ENCODE measurements at places on chromosomes 12 and 14. TPM values are rescaled to one million over a fixed set of nuclear protein-coding genes. Genes with fewer than 3 reads are reported as not detected.

The RNFT2 gene
- polyA plus RNA-seq, result 1.7 TPM

The LUM gene
- polyA plus RNA-seq, result 951 TPM

The DEPDC4 gene
- 1.5 TPM for polyA plus RNA-seq

The KERA gene
- 197 TPM for polyA plus RNA-seq

The SERPINA9 gene
- not detected for polyA plus RNA-seq

The ASPG gene
- polyA plus RNA-seq, result 0.41 TPM

The KRT6A gene
- not detected for polyA plus RNA-seq

The CCNB1IP1 gene
- polyA plus RNA-seq, result 72.3 TPM

The RERG gene
- 7.6 TPM for polyA plus RNA-seq

The TAS2R20 gene
- 3.7 TPM for polyA plus RNA-seq

The RNU4-1 gene
- not detected for polyA plus RNA-seq

The TMEM119 gene
- polyA plus RNA-seq, result 42.7 TPM

The ATG101 gene
- polyA plus RNA-seq, result 31.2 TPM

The ADCY6 gene
- polyA plus RNA-seq, result 37.0 TPM

The CD163 gene
- polyA plus RNA-seq, result 15.3 TPM

The SENP1 gene
- polyA plus RNA-seq, result 18.1 TPM

The KLRC1 gene
- polyA plus RNA-seq, result 0.21 TPM

The OR6C2 gene
- polyA plus RNA-seq, result not detected

DNA sequence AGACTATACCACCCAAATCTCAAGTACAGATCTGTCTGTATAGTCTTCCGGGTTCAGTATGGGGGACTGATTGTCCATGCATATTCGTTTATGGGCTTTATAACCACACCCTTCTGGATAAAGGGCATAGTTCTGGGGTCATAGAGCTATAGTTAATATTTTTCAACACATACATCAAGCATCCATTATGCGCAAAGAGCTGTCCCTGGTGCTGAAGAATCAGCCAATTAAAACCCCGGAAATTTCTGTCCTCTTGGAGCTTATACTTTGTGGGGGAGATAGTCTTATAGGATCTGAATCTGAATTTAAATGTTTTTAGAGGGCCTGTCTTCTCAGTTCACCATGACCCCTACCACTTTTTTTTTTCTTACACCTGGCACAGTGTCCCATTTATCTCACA lies 256.7 kb downstream of the SUDS3 start:
- peak; percentile 17 for DNase-seq

DNA sequence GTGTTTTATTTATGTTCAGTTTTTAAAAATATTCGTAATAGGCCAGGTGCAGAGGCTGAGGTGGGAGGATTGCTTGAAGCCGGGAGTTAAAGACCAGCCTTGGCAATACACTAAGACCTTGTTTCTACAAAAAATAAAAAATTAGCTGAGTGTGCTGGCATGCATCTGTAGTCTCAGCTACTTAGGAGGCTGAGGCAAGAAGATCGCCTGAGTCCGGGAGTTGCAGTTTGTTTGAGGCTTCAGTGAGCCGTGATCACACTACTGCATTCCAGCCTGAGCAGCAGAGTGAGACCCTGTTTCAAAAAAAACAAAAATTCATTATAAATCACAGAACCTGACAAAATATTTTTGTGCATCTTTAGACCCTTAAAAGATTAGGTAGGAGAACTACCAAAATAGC lies 240.1 kb upstream of the ARHGAP5 start:
- no peak for DNase-seq

- DNase-seq, result peak; percentile 46
These were observed 26.5 kb downstream of the ZBTB42 start for GRCh38 chr14:104827177-104828055.

- DNase-seq, result peak; percentile 66
These were observed 249.2 kb upstream of the PWP1 start for GRCh38 chr12:107436376-107436775.

DNA sequence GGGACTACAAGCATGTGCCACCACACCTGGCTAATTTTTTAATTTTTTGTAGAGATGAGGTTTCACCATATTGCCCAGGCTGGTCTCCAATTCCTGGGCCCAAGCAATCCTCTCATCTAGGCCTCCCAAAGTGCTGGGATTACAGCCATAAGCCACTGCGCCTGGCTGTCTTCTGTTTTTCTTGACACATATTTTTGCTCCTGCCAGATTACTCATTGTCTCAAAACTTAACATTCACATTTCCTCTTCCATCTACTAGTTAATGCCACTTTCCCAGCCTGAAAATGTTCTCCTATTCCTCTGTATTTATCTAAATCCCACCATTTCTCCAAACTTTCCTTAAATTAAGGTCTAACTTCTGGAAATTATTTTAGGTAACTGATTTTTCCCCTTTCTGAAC lies 36.2 kb upstream of the KCNH3 start:
- DNase-seq, result no peak

GRCh38 chr12:41709463-41710285 lies 435.0 kb downstream of the GXYLT1 start:
- DNase-seq, result no peak

DNA sequence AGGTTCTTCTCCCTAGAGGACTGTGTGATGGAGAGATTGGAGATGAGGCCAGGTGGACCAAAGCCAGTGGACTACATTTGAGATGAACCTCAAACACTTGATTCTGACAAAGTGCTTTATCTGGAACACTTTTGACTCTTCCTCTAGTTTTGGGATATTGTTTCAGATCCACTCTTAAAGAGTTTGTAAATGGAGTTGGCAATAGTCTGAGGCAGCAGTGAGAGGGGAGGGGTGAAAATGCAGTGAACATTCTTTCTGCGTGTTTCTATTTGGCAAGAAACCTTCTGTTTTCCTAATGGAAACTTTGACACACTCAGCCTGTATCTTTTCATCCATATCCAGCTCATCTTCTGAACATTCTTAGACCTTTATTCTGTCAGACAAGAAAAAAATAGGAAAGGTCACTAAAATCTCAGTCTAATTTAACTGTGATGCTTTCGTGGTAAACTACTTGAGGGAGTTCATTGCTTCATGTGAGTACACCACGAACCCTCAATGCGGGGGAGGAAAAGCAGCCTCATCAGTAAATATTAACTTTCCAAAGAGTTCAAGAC lies 57.4 kb upstream of the KCNJ8 start:
- DNase-seq, result peak; percentile 87

GRCh38 chr14:28773861-28774691 lies 7.5 kb downstream of the FOXG1 start:
- DNase-seq, result peak; percentile 54

GRCh38 chr12:90253136-90253535 lies 544.5 kb upstream of the ATP2B1 start:
- no peak for DNase-seq

DNA sequence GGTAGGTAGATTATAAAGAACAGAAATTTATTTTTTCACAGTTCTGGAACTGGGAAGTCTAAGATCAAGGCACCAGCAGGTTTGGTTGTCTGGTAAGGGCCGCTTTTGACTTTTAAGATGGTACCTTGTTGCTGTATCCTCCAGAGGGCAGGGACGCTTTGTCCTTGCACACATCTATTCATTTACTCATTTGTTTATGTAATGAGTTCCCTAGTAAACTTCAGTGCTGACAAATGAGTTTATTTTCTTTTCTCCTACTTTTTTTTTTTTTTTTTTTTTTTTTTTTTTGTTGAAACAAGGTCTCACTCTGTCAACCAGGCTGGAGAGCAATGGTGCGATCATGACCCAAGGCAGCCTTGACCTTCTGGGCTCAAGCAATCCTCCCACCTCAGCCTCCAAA lies 195.7 kb downstream of the FBXL14 start:
- DNase-seq, result no peak

DNA sequence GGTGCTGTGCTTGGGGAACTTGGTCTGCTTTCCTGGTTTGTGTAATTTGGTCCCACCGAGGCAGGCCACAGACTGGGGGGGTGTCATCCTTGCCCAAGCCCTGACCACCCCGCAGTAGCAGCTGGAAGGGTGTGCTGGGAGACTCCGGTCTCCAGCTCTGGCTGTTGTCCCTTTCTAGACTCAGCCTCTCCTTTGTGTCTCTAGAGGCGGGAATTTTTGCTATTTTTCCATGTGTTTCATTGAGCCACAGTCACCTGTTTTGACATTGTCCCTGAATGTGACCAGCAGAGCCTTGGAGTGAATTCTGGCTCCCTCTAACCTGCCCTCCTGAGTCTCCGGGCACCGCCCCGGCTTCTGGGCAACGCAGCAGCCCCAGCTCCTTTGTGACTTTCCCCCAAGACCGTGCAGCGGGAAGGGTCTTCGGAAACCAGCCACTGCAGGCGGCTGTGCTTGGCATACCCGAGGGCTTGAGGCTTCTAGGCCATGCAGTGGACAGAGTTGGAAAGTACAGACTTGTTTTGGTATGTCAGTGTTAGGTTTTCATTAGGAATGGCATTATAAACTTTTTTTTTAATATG lies 98.6 kb downstream of the TNFAIP2 start:
- DNase-seq, result no peak

GRCh38 chr12:73863546-73863945 lies 674.1 kb upstream of the ATXN7L3B start:
- peak; percentile 18 for DNase-seq

- DNase-seq, result no peak
These were observed 13.9 kb downstream of the PPP1R36 start for GRCh38 chr14:64563696-64564095.

DNA sequence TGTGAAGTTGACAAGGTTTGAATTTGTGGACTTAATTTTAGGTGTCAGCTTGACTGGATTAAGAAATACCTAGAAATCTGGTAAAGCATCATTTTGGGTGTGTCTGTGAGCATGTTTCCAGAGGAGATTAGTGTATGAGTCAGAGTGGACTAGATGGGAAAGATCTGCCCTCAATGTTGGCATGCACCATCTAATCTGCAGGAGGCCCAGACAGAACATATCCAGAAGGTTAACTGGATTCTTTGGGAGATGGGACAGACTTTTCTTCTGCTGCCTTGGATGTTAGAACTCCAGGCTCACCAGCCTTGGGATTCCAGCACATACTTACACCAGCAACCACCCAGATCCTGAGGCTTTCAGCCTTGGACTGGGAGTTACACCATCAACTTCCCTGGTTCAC lies 14.1 kb downstream of the SGPP1 start:
- DNase-seq, result no peak

DNA sequence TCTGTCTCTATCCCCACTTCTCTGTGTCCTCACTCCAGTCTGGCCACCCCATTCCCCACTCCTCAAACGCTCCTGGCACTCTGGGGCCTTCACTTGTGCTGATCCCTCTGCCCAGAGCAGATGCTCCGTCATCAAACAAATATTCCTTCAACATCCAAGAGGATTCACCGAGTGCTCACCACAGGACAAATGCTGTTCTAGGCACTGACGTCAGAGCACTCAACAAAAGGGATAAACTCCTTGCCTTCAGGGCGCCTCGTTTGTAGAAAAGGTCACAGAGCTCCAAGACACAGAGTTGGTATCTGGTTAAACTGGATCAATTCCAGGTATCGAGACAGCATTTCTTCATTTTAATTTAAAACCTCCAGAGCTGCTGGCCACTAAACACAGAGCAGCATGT lies 35.3 kb downstream of the PSMC1 start:
- no peak for DNase-seq

- no peak for DNase-seq
These were observed 15.4 kb downstream of the GSC start for GRCh38 chr14:94754391-94754942.

DNA sequence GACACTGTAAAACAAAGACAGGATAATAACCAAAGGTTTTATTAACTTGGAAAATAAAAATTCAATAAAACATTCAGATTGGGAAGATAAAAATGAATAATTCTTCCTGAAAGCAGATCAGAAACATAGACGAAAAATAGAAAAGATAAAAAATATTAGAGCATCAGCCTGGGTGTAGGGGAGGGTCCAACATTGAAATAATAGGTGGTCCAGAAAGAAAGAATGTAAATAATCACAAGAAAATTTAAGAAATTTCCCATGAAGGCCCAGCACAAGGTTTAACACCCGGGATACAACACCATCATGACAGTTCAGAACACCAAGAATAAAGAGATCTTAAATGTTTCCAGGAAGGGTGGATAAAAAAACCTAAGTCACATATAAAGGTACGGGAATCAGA lies 31.1 kb upstream of the DICER1 start:
- no peak for DNase-seq

GRCh38 chr12:20194171-20194570 lies 174.2 kb upstream of the PDE3A start:
- no peak for DNase-seq

GRCh38 chr12:106058256-106059182 lies 80.2 kb downstream of the NUAK1 start:
- DNase-seq, result no peak

DNA sequence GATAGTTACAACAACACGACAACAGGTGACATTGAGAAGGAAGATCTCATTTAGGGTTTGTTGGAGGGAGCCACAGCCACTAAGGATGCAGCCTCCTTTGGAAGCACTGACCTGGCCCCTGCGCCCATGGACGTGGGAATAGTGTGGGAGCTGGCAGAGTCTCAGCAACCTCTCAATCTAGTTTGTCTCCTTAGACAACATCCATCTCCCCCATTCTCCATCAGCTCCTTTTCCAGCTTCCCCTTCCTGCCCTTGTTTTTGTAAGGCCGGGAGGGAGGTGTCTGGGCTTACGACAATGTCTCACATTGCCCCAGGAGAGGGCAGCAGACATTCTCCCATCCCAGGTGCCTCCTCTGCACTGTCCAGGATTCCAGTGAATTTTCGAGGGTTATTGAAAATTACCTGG lies 170.2 kb upstream of the PZP start:
- no peak for DNase-seq

GRCh38 chr12:11728154-11728755 lies 78.8 kb downstream of the ETV6 start:
- no peak for DNase-seq

DNA sequence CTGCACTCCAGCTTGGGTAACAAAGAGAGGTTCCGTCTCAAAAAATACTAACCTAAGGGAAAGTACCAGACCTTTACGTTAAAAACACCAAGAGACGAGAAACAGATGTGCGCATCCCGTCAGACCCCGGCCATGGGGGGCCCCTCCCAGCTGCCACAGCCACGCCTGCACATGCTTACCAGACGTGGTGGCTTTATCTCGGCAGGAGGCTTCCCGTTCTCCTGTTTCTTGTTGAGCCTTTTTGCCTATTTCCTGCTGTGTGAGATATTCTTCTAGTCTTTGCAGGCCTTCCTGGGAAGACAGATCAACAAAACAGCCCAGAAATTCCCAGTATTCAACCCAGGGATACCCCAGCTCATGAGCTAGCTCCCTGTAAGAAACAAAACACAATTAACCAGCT lies 23.6 kb downstream of the PGAM5 start:
- no peak for DNase-seq

DNA sequence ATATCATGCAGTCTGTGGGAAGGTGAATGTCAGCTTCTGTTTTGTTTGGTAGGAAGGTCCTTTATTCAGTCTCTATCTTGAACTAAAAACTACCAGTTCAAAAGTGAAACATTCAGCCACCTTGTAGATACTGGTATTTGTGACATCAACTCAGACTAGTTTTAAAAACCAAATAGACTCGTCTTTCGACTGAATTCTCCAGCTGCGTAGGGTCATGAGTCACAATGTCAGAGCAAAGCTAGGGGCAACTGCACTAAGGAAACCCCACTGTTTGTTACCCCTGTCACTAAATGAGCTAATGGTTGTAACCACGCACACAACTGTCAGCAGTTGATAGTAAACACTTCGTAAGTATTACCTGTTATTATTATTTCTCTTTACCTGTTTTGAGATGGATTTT lies 144.6 kb downstream of the PRIMA1 start:
- no peak for DNase-seq
